ENCODE measurements at places on chromosomes 4 and X. TPM values are rescaled to one million over a fixed set of nuclear protein-coding genes. Genes with fewer than 3 reads are reported as not detected.

- DNase-seq: no peak
Measured at GRCh38 chrX:39000802-39001201, 199.5 kb downstream of the MID1IP1 start.

- DNase-seq: no peak
Measured at GRCh38 chrX:47507153-47507867, 24.3 kb upstream of the ZNF41 start.

- no peak for DNase-seq
Measured at GRCh38 chr4:37693450-37694190, 7.4 kb upstream of the RELL1 start.

GRCh38 chrX:33339219-33339618, 127.9 kb upstream of the DMD start:
- DNase-seq: peak; percentile 24

GRCh38 chr4:180698550-180699195, 1544.5 kb upstream of the TENM3 start:
- DNase-seq: no peak

GRCh38 chr4:120874792-120875774, 47.4 kb downstream of the PRDM5 start:
- peak; percentile 40 for DNase-seq

DNA sequence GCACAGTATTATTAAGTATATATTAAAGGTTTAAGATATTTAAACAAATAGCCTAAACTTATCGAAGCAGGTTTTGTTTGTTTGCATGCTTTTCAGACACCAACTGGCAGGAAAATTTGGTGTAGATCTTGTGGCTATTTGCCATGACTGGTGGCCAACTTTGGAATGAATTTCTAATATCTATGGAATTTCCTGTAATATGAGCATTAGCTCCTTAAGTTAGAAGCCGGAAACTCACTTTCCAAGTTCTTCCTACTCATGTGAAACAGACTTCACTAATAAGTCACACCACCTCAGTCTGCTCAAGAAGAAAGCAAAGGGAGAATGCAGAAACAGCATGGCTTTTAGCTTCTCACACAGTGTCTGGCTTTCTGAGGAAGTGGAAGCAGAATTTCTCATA, 563.9 kb downstream of the GRXCR1 start:
- DNase-seq: no peak

DNA sequence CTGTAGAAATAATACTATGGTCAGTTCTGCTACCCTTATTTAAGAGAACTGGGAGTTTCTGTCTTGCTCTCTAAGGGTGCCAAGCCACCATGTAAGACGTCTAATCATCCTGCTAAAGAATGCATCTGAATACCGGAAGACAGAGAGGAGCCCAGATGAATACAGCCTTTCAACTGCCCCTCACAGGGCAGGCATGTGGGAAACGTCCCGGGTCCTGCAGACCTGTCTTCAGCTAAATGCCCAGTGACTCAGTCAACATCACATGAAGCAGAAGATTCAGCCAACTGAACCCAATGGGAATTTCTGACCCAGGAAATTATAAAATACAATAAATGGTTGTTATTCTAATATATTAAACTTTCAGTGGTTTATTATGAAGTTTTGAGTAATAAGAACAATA, 2141.0 kb upstream of the AGA start:
- no peak for DNase-seq

- no peak for DNase-seq
Measured at GRCh38 chrX:9149501-9150245, 115.7 kb upstream of the FAM9B start.

GRCh38 chrX:15653961-15654360, 10.6 kb downstream of the CLTRN start:
- DNase-seq: no peak

C4orf50 gene
- not detected for polyA plus RNA-seq

MAGEA2B gene
- polyA plus RNA-seq: not detected

CPZ gene
- 8.6 TPM for polyA plus RNA-seq

GAGE12H gene
- not detected for polyA plus RNA-seq

ITIH6 gene
- 1.4 TPM for polyA plus RNA-seq

CDKL5 gene
- polyA plus RNA-seq: 6.6 TPM
